Activated naive CD4-positive, alpha-beta T cell (primary cell): ENCODE measurements at places on chromosomes 6 and 20.

DNA sequence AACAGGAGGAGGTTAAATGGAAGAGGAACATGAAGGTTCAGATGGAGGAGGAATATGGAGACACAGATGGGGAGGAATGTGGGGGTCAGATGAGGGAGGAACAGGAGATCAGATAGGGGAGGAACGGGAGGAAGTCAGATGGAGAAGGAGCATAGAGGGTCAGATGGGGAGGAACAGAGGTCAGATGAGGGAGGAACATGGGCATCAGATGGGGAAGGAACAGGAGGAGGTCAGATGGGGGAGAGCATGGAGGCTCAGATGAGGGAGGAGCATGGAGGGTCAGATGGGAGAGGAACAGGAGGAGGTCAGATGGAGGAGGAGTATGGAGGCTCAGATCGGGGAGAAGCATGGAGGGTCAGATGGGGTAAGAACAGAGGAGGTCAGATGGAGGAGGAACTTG is 290.6 kb downstream of the BMP7 start:
- DNase-seq, result no peak

- no peak for DNase-seq
These were observed 87.7 kb downstream of the CEBPB start for GRCh38 chr20:50278377-50278683.

GRCh38 chr6:49423817-49424216 is 39.2 kb downstream of the MMUT start:
- no peak for DNase-seq

- DNase-seq, result no peak
These were observed 33.8 kb upstream of the TMEM244 start for GRCh38 chr6:129894921-129895320.

DNA sequence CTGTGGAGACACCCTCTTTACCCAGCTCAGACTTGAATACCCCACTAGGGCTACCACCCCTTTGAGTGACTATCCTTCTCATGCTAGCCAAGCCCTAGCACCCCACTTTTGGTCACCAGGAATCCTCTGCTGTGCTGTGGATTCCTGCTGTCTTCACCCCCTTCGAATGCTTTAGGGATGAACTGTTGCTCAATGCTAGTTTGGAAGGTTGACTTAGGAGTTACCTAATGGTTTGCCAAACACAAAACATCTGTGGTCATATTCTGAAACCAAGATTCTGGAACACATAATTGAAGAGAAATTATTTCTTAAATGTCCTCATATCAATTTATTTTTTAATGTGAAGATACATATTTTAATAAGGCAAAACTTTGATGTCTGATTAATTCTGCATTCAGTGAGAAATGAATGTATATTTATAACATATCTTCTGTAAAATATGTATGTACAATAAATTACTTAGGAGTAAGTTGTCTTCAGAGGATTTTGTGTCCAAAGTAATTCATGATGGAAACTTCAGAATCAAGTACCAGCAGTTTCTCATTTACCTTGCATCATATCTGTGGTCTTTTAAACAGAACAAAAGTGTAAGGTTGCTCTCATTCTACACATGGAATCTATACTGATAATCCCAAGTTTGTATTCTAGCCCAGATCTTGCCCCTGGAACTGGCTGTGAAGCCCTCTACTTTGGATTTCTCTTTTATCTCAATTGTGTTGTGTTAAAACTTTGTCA is 46.9 kb downstream of the TMEM200A start:
- no peak for DNase-seq

DNA sequence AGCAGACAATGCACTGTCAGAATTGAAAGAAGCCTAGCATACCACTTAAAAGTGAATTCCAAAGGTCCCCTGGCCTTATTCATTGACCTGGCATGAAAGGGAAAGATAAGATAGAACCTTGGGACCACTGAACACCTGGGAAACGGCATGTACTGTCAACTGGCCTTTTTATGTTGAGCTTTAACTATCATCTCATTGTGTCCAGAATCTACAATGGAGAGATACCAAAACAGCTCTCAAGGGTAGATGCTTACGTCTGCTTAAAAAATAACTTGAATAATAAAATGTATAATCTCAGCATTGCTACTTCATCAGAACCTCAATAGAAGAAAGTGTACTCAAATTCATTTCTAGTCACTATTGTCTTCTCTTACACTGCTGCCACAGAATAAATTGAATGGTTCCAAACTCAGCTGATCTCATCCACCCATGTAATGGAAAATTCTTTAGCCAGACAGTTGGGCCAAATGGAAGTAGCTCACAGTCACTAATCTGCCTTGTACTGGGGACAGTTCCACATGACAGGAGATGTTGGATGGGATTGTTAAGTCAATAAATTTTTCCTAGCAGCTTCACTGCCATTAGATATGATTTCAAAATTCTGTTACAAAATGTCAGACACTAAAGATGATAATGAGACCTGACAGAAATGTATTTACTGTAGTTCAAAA is 93.8 kb downstream of the MLIP start:
- DNase-seq, result no peak

DNA sequence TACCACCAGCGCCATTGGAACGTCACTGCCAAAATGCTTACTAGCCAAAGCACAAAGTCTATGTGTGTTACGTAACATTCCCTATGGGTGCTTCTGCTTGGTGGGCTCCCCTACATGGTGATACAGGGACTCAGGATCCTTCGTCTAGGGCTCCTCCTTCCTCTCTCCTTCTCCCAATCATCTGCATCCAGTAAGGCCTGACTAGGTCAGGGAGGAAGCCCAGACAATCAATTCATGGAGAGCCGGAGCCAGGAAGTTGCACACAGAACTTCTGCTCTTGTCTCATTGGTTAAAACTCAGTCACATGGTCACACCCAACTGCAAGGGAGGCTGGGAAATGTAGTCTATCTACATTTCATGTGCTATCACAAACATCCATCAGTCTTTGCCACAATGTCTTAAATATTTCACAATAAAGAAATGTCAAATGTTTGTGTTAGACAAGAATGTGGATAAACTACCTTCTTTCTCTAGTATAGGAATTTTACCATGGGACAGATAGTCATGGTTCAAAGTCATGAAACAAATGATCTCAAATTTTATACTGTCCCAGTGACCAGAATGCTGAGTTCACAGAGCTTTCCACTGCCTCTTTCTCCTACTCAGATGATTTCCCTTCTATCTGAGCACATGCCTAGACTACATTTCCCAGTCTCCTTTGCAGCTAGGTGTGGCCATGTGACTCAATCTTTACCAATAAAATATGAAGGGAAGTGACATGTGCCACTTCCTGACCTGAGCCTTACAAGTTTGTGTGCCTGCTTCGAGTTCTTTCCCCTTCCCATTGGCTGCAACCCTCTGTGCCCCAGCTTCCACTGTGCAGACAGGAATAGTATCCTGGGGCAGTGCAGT is 9.3 kb upstream of the KCNK15 start:
- no peak for DNase-seq

GRCh38 chr20:44585057-44585963 is 2.9 kb downstream of the PKIG start:
- no peak for DNase-seq

DNA sequence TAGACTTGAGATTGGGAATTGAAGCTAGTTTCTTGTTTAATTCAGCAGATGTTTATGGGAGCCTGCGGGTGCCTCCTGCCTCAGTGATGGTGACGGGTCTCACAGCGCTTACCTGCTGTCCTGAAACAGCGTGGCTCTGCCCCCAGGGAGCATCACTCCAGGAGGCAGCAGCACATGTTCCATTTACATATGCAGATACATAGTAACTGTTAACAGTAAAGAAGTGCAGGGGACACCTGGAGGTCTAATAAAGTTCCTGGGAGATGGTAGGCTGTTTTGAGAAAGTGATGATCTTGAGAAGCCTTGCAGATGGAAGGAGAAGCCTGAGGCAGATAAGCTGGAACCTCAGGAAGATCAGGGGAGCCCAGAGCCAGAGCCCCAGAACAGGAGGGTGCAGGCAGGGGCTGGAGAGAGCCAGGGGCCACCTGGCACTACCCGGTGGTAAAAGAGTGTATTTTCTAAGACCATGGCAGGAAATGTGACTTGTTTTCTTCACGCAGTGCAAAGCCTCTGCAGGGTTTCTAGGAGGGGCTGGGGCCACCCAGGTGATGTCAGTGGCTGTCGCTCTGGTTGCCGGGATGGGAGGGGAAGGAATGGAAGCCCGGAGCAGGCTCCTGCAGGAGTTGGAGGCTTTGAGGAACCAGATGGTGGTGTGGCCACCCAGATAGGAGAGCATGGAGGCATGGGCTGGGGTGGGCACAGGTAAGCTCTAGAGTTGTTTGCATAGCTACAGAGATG is 24.2 kb upstream of the KIF25 start:
- no peak for DNase-seq

- no peak for DNase-seq
These were observed 87.5 kb downstream of the ANKRD60 start for GRCh38 chr20:58140787-58141425.

GRCh38 chr20:38685853-38686473 is 38.3 kb upstream of the SLC32A1 start:
- peak; percentile 20 for DNase-seq

GRCh38 chr6:20467437-20467836 is 65.8 kb downstream of the E2F3 start:
- no peak for DNase-seq

- no peak for DNase-seq
These were observed 19.3 kb upstream of the CDH22 start for GRCh38 chr20:46327557-46327956.

DNA sequence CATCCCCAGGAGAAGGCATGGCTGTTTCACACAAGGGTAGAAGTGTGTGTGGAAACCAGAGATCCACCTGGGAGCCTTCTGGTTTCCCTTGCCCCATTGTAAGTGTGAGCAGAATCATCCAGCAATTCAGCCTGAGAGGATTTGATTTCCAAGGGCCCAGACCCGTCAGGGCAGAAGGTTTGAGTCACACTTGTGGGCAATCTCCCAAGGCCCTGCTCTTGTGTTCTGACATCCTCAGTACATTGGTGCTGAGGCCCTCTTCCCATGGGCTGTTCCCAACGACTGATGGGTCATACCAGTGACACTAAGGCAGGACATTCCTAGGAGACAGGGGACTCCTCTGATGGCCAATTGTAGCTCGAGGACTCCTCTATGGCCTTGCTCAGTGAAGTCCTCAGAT is 58.2 kb upstream of the POLR1H start:
- DNase-seq, result no peak

DNA sequence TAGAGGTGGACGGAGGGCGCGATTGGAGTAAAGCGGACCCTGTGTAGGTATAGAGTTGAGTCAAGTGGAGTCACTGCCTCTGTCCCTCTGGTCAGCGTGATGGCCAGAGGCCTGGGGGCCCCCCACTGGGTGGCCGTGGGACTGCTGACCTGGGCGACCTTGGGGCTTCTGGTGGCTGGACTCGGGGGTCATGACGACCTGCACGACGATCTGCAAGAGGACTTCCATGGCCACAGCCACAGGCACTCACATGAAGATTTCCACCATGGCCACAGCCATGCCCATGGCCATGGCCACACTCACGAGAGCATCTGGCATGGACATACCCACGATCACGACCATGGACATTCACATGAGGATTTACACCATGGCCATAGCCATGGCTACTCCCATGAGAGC is 479 bp downstream of the SLC39A7 start:
- DNase-seq, result no peak

GRCh38 chr20:12700701-12701100 is 308.1 kb upstream of the SPTLC3 start:
- DNase-seq, result no peak

DNA sequence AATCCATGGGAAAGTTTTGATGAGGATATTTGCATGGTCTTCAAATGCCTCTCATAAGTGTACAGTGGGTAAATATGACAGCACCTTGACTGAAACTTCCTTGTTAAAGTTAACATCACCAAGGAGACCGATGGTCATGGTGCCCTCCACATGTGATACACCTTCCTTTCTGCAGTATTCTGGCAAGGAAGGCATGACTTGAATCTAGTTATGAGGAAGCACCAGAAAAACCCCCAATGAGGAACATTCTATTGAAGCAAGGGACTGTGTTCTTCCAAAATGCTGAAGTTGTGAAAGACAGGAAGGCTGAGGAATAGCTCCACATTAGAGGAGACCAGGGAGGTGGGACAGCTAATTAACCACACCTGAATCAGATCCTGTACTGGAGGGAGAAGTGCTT is 118.3 kb downstream of the SLC24A3 start:
- no peak for DNase-seq

- no peak for DNase-seq
These were observed 34.0 kb downstream of the TRERF1 start for GRCh38 chr6:42417641-42418112.

DNA sequence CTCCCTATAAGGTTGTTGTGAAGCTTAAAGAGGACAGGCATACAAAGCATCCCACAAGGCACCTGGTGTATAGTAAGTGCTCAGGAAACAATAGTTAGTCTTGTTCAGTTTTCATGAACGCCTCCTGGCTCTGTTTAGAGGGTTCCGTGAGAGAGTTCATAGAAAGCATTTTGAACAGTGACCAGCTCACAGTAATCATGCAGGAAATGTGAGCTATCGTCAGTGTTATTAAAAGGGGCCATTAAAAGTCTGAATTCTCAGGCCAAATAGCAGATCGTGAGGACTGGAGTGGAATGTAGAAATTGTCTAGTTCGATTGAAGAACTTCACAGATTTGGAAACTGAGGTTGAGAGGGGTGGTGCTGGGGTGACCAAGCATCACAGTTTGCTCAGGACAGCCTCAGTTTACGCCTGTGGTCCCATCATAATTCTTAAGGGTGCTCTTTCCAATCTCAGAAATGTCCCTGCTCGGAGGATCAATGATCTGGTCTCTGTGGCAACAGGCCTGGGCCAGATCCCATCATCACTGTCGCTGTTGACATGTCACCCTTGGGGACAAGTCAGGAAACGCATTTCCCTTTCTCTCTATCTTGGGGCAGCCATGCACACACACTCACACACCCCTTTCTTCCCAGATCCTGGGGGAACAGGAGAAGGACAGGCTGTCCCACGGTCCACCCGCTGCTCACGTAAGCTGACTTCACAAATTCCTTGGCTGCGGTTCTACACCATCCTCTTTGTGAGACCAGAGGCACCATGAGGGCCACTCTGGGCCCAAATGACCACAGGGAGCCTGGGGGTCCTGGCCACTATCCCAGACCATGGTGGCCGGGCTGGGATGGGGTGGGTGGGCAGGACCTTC is 7.2 kb downstream of the TGM2 start:
- DNase-seq, result no peak

- no peak for DNase-seq
These were observed 15.9 kb downstream of the PRDM1 start for GRCh38 chr6:106102034-106102433.

- DNase-seq, result no peak
These were observed 2.1 kb downstream of the BTN3A2 start for GRCh38 chr6:26367114-26367513.

DNA sequence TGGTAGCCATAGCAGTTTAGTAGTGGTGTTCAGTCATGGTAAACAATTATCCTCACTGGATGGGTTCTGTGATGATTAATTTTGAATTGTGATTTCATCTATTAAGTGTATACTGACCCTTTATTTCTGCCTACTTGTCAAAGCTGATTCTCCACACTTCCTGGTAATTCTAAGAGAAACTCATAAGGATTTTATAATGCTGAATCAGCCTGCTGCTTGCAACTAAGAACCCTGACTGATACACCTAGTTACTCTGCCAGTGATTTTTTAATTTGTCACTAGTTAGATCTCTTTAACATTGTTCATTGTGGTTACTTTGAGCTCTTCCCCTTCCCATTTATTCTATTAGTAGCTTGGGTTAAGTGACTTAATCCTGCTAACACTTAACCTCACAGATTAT is 8.6 kb downstream of the CDC40 start:
- DNase-seq, result no peak

GRCh38 chr6:137304020-137304780 is 85.0 kb upstream of the IFNGR1 start:
- no peak for DNase-seq
